Activated T-helper 9 cell treated with anti-CD3 and anti-CD28 coated beads, Interleukin-2, amount 50 U/mL, for 16 hours (primary cell): ENCODE measurements at places on chromosomes 2 and 18.

- no peak for DNase-seq
These were observed 198.2 kb downstream of the ZFP36L2 start for GRCh38 chr2:43028188-43028587.

DNA sequence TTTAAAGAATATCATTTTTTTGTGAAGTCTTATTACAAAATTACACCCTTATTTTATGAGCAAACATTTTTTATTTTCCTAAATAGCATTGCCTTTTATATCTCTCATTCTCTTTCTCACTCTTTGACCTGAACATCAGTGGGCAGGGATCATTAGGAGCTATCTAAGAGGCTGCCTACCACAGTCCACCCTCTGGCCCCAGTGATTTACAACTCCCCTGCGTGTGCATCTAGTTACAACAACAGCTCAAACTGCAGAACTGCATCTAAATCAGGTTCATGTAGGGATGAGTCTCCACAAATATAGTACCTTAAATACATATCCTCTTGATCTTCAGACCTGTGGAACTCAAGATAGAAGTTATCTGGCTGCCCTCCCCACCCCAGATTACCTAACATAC, 172.4 kb upstream of the CXCR4 start:
- DNase-seq = no peak

- DNase-seq = no peak
These were observed 3.0 kb downstream of the HPCAL1 start for GRCh38 chr2:10305715-10306114.

DNA sequence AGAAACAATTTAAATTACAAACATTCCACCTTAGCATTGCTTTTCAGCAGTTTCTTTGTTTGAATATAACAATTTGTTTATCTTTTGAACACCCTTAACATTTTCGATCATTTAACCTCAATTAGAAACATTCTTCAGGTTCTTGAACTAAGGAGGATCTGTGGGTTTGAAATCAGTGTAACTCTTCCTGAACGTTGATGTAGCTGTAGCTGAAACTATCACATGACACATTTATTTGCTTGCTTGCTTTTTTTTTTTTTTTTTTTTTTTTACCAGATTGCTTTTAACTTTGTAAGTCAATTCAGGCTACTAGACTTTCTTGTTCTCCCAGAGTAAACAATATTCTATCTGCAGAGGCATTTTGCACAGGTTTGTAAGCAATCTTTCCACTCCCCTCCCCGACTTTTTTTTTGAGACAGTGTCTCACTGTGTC, 47.6 kb downstream of the GPD2 start:
- no peak for DNase-seq

DNA sequence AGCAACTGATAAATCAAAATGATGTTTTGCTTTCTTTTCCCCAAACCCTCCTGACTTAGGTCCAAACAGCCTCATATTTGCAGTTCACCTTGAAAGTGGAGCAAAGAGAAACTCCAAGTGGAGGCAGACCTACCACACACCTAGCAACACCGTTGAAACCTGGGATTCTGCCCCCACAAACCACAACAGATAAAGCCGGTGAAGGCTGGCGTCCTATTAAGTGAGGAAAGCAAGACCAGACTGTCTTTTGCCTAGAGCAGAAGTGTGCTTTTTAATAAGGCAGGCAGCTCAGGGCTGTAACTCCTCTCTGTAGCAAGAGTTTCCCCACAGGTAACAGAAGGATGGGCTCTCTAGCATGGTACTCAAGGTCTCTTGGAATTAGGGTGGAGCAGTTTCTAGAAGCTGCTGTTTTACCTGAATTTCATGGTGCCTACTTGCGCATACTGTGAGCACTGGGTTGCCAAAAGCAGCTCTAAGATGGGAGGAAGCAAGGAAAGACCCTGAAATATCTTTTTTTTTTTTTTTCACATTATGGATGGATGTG, 336.9 kb downstream of the BCL11A start:
- no peak for DNase-seq

- no peak for DNase-seq
These were observed 810.1 kb upstream of the POU3F3 start for GRCh38 chr2:104043864-104044263.

GRCh38 chr18:57581301-57581934, 5.1 kb downstream of the FECH start:
- no peak for DNase-seq

DNA sequence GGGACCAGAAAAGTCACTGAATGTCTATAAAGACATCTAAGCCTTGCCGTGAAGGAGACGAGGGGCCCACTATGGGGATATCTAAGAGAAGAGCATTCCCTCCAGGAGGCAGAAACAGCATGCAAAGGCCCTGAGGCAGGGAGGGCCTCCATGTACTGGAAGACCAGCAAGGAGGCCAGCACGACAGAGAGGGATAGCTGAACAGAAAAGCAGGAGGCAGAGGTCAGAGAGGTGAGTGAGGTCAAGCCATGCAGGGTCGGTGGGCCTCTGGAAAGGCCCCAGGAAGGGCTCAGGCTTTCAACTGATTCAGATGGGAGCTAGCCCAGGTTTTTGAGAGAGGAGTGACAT, 5.7 kb downstream of the TRABD2A start:
- no peak for DNase-seq

DNA sequence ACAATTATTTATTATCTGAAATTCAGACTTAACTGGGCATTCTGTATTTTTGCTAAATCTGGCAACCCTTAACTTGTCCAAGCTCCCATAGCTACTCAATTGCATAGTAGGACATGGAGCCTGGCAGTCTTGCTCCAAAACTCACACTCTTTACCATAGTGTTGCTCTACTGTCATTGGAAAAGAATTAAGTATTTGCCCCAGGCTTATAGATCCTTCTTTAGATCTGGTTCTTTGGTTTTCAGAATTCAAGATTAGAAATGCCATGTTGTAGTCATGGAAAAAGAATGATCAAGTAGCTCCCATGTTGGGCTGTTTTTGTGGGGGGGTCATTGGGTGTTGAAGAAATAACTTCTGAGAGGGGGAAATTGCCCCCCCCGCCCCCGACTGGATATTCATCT, 240.9 kb downstream of the WDPCP start:
- DNase-seq = no peak

GRCh38 chr2:185796758-185797157, 58.2 kb downstream of the FSIP2 start:
- DNase-seq = no peak

GRCh38 chr18:38115201-38115600, 549.6 kb upstream of the CELF4 start:
- DNase-seq = no peak

DNA sequence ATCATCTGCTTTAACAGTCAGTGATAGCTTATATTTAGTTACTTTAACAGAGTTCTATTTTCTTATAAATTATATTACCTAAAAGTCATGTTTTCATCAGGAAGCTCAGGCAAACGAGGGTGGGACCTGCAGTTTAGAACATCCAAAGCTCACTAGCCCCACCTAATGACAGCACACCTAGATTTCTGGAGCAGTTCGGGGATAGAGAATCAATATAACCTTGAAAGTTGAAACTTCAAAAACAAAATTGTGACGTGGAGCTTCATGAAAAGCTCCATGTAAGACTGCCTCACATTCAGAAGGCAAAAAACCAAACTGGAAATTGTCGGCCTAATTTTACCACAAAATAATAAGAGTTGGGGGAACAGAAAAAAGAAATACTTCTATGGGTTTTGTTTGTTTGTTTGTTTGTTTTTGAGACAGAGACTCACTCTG, 185.9 kb upstream of the CCDC150 start:
- DNase-seq = no peak

DNA sequence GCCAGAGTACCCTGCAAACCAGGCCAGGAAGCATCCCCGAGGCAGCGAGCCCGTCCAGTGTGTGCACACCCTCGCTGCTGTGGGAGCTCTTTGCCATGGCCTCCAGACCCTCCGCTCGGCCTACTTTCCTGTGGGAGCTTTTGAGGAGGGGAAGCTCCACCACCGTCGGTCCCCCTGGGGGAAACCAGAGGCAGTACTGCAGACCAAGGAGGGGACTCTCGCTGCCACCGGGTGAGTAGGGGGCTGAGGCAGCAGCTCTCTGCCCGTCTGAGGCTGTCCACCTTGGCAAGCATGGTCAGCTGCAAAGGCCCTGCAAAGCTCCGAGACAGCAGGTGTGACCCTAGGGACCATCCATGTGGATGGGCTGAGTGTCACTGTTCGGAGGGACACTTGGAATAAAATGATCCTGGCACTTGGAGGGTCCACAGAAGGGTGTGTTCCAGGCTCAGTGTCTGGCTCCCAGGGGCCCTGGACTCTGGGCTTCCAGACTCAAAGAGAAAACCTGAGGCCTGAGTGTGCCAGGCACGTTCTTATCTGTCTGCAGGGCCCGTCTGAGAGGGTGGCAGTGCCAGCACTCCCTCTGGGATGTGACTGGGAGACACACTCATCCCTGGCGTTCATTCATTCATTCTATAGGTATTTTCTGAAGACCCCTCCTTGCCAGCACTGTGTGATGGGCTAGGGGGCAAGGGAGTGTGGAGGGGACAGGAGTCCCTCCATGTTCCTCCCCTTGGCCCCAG, 282.8 kb upstream of the HS6ST1 start:
- no peak for DNase-seq

DNA sequence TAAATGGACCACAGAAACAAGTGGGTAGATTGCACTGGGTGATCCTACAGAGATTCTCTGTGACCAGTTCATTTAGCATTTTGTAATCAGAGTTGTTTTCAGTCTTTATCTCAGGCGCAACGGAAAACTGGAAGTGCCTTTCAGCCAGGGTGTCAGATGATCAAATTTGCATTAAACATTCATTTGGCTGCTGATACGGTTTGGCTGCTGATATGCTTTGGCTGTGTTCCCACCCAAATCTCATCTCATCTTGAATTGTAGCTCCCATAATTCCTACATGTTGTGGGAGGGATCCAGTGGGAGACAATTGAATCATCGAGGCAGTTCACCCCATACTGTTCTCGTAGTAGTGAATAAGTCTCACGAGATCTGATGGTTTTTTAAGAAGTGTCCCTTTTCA, 1396.1 kb upstream of the TMEFF2 start:
- DNase-seq = no peak

DNA sequence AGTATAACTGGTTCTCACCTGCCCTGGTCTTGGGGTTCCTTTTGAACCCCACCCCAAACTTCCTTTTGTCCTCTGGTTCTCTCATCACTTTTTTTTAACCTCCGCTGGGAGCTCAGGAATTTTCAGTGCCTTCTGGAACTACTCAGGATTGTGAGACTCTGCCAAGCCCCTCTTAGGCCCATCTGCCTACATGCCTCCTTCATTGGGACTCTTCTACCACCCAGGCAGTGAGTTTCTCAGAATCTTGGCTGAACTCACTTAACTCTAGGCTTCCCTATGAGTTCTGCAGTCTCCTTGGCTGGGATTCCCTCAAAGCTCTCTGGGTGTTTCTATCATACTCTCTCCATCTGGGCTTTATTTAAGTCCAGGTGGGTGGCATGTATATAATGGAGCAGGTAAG, 86.3 kb downstream of the MDH1 start:
- DNase-seq = no peak

- no peak for DNase-seq
These were observed 98.2 kb upstream of the CYP1B1 start for GRCh38 chr2:38174131-38174530.

DNA sequence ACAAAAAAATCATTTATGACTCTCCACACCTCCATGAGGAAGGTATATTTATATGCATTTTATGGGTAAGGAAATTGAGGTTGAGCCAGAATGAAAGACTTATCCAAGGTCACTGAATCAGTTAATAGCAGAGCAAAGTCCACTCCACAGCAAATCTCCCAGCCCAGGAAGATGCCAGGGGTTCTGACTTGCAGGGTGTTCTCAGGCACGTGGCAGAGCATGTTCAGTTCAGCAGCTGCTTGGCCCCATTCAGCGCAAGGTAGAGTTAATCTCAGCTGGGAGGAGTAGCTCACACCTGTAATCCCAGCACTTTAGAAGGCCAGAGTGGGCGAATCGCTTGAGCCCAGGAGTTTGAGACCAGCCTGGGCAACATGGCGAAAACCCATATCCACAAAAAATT, 17.8 kb upstream of the DGKD start:
- no peak for DNase-seq

- DNase-seq = no peak
These were observed 5.0 kb upstream of the MYL12B start for GRCh38 chr18:3256693-3257626.

GRCh38 chr2:127707890-127708648, 6.8 kb downstream of the SFT2D3 start:
- DNase-seq = no peak

- DNase-seq = peak; percentile 44
These were observed 13.5 kb downstream of the ALPK2 start for GRCh38 chr18:58615140-58616132.

GRCh38 chr2:24822049-24822706, 29.0 kb downstream of the CENPO start:
- no peak for DNase-seq

DNA sequence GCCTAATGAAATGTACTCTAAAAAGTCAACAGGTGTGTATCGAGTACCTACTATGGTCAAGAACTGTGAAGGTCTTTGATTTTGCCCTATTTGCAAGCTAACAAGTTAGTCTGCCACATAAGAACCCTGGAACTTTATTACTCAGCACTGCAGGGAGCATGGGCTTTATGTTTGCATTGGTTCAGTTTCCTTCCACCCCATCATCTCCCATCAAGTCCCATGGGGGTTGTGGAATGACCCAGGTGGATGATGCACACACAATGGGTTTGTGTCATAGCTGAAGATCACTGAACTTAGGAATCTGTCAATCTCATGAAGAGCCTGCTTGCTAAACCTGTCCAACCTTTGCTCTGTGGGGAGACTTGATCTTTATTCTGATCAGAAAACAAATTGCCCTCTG, 265.5 kb downstream of the RPRM start:
- no peak for DNase-seq

DNA sequence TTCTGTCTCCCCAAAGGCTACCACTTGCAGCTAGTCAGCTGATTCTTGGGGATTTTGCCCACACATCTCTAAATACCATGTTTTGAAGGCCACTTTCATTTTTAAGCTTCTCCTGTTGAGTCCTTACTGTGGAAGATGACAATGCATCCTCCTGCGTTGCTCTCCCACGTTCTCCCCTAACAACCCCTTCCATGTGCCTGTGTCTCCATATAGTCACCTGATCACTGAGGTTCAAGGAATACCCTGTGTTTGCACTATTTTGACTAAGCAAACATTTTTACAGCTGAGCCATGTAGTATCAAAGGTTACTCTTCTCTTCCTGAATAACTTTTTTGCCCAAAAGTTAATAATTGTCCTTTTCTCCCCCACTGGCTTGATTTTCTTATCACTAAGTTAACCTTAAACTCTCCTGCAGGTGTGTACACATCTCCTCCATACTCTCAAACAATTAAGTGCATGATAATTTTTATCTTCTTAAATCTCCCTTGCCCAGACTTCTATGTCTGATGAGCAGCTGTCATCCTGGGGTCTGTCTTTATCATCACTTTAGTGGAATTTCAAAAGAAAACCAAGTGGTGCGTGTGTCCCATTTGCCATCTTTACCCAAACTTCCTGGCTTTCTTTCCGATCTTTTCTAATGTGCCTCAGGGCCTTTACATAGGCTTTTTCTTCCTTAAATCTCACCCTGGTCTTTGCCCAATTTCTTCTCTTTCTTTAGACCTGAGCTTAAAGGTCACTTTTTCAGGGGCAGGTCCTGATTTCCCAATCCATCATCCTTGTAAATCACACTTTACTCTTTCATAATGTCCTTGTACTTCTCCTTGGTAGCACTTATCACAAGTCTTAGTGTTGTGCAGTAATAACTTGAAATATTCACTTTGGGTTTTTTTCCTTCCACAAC, 85.2 kb upstream of the SPATS2L start:
- no peak for DNase-seq
